GDM1 (cell line): ENCODE measurements at places on chromosomes 2 and 18.

DNA sequence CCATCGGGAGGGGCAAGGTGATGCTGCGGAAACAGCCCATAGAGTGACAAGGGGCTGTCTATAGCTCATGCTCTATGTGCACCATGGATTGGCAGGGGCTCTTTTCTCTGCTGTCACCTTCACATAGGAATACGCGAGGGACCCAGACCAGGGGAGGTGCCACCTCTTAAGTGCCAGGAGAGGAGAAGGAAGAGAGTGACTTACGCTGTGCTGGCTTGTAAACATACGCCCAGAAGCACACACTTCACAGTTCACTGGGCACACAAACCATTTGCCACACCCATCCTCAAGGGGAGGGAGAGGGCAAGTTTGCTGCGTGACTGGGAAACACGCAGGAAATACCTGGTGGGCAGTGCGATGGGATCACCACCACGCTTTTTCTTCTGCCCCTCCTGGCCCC lies 65.1 kb upstream of the GPR45 start:
- DNase-seq = no peak

DNA sequence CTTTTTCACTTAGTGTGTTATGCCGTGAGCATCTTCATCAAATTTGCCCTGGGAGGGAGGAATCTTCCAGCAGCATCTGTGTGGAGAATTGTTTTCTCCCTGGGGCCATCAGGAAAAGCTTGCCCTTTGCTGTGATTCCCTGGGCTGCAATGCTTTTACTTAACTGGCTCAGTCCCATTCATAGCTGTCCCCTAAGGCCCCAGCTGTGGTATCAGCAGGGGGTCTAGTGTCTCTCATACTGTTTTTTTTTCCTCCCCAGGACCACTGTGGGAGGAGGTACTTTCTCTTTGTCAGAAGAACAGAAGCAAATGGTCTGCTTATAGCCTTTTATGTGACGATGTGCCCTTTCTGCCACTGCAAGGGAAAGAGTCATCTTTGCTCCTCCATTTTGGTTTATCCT lies 176.8 kb upstream of the CELF4 start:
- no peak for DNase-seq

GRCh38 chr2:238616681-238617080 lies 190.0 kb downstream of the ASB1 start:
- no peak for DNase-seq

DNA sequence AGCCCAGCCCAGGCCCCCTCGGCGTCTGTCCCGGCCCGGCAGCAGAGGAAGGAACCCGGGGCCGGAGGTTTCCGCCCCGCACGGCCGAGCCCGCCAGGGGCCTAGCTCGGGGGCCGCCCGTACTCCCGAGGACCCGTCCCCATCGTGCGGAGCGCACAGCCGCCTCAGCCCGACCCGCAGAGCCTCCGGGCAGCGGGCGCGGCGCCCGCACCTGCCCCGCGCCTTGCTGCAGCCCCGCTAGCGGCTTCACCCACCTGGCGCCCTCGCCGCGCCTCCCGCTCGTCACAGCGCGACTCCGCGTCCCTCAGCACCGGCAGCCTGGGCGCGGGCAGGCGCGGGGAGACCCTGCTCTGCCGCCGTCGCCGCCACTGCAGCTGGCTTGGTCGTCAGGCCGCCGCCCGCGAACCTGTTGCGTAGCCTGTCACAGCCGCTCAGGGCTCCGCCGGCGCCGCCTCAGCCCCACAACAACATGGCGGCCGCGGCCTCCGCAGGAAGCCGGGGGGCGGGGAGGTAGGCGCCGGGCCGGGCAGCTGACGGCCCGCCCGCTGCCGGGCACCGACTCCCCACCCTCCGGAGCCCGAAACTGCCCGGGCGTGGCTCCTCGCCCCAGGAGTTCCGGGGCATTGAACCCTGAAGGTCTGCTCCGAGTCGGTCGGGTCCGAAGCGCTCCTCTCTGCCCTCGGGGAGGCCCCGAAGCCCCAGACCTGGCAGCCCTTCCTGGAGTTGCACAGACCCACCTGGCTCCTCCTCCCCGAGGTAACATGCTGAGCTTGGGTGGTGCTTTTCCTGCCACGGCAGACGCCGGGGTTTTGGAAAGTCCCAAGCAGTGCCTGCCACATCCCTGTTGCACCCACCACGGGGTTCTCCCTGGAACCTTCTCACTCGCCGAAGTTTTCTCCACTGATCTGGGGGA lies at the start of gene ITSN2:
ITSN2 (minus strand) TSS at position 487 of the 913 bp plus-strand sequence. CDS start 32,454 bp downstream, outside the sequence.
- DNase-seq = peak; percentile 76

- no peak for DNase-seq
These were observed 72.6 kb upstream of the DOK6 start for GRCh38 chr18:69328086-69328485.

DNA sequence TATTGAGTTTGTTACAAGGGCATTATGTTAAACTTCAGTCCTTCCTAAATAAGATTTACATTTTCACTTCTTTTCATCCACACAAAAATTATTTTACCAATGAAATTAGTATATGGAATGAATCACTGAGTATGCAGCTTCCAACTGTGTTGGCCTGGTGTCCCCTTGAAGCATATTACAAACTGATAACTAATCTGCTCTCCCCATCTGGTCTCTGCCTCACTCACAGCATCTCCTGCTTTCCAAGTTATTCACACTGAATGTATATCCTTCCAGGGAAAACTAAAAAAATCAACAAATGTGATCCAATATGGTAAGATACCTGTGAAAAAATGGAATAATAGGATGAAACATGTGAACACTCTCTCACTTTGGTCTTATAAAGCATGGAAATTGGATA lies 90.0 kb upstream of the NYAP2 start:
- no peak for DNase-seq

DNA sequence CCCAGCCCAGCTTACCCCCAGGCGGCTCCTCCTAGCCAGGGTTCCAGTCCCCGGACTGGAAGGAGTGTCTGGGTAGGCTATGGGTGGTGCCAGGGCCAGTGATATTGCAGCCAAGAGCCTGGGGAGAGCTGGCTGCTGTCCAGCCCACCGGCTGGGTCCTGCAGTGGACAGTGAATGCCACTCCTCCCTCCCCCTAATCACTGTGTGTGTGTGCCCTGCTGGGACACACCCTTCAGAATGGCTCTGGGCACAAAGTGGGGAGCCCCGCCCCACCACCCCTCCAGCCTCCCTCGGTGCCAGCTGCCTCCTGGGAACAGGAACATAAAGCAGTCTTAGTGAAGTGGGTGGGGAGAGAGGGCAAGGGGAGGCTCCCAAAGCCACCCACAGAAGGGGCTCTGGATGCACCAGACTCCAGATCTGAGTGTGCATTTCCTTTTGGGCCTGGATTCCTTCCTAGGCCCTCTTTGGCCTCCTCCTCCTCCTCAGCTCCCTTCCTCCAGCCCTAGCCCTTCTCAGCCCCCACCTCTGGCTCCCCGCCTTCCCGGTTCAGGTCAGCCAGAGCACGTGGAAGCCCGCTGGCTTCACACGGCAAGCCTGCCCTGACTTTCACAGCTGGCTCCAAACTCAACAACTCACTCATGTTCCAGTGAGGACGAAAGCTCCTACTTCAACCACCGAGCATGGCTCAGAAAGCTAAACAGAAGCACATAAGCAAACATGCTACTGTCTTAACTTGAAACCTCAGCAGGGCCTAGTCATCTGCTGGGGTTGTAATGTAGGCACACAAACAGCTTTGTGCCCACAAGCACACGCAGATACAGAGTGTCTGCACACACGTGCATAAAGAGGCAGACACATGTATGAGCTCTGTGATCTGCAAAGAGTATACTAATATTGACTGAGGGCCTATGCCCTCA lies 209.2 kb upstream of the SMAD2 start:
- DNase-seq = no peak

DNA sequence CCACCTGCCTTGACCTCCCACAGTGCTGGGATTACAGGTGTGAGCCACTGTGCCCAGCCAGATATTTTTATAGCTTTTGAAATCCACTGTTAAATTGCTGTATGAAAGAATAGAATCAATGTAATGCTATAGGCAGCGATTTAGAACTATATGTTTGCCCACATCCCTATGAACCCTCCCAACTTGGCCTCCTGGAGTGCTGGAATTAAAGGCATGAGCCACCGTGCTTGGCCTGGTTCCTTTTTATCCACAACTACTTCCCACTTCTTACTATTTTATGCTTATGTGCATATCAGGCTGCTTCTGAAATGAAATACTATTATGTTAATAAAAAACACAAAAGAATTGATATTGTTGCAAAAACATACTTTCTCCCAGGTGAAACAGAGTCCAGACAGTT lies 11.6 kb upstream of the PTPN2 start:
- no peak for DNase-seq

DNA sequence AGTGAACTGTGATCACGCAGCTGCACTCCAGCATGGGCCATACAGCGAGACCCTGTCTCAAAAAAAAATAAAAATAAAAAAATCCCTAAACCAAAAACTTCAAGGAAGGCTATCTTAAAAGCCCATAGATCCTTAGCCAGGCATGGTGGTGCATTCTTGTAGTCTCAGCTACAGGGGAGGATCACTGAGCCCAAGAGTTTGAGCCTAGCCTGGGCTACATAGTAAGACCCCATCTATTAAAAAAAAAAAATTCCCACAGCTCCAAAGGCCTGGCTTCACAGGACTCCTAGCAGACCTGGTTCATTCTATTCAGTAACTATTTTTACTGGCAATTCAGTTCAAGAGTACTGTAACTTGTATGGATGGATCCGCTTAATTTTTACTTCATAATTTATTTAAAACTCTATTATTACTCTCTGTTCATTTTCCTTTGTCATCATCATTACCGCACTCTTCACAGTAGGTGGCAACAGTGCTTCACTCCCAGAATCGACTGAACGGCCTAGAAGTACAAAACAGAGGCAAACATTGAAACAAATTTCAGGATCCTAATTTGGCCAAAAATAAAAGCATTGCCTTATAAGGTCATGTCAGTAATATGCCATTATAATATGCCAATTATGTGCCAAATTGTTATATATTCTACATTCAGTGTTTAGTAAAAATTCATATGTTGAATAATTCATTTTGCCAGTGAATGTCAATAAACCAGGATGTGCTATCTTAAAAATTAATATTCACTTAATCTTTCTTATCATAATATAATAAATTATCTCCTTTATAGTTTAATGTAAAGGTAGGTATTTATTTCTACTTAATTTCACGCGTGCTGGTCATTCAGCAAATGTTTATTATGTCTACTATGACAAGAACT lies 14.3 kb upstream of the STAM2 start:
- peak; percentile 38 for DNase-seq

DNA sequence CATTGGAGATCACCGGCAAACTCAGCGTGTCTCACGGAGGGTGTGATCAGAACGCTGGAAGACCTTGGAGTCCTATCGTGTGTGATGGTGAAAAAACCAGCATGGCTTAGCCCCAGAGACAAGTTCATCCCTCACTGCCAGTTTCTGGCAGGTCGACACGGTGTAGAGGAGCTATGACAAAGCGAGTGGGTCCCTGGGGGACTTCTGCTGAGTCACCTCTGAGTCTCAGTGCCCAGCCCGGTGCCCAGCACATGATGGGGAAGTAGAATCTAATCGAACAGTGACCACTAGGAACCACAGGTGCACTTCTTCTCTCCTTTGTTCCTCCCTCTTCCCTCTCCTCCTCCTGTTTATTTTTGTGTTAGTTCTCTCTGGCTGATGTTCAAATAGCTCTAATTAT lies 45.9 kb upstream of the KCNF1 start:
- no peak for DNase-seq

DNA sequence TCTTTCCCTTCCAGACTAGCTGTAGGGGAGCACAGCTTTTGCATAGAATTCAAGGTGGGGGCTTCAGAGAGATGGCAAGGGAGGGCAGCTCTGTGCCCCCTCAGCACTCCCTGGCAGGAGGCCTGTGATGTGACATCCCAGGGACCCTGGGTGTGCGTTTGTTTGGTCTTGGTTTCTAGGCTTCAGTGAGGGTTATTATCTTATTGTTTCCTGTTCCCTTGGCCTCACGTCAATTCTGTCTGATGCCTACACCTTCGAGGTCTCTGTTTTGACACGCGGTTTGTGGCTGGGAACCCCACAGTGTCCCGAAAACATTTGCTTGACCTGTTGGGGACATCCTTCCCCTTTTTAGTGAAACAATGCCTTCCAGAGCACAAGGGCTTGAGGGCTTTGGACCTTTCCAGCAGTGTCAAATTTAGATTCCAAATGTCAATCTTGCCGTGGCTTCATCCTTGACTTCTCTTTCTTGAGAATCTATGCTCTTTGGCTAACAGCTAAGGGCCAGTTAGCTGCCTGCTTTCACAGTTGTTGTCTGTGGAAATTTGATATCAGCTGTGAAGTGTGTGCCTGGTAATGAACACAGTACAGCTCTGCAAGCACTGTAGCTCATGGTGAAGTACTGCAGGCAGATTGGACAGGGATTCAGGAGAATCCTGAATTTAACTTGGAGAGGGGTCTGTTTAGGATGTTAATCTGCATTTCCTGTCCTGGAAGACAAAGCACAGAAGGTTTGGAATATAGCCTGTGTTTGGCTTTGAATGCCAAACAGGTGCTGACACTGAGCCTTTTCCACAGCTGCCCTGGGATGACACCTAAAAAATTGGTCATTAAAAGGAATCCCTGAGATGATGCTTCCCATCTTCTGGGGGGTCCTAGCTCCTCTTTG lies 108.2 kb upstream of the CXCR4 start:
- peak; percentile 8 for DNase-seq

DNA sequence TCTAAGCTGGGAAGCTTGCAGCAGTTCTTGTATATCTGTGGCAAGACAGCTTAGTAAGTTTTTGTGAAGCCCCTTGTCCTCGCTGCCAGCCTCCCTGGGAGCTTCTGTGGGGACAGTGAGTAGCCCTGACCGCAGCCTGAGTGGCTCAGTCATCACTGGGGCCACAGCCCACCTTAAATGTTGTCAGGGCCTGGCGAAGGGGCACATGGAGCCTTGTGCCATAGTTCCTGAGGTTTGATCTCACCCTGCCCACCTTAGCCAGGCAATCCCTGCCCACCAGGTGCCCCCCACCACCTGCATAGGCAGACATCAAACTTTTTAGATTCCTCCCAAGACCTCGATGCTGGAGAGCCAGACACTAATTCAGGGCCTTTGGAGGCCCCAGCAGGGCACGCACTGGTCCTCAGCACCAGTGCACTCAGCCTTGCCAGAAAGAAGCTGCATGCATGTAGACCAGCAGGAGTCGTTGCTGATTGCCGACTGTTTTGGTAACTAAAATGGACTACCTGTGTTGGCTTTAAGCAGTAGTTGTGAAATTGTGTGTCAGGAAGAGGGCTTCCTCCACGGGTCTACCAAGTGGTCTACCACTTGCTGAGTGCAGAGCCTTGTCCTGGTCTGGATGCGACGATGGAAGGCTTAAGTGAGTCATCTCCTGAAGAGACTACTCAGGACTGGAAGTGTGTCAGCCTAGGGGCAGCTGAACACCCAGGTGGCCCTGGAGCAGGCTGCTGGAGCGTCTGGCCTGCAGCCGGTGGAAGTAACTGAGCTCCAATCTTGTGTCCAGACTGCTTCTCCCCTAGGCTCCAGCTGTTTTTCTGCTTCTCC lies 233.1 kb downstream of the SEPTIN10 start:
- DNase-seq = no peak

DNA sequence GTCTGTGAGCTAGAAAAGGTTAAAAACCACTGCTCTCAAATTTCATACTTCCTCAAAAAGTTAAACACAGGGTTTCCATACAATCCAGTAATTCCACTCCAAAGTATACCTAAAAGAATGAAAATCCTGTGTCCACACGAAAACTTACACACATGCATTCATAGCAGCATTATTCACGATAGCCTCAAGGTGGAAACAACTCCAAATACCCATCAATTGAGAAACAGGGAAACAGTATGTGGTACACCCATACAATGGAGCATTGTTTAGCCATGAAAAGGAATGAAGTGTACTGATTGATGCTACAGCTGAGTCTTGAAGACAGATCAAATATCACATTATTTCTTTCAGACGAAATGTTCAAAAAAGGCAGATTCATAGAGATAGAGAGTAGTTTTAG lies 36.7 kb downstream of the UXS1 start:
- DNase-seq = no peak
